ENCODE measurements at places on chromosomes 7 and 10. TPM values are rescaled to one million over a fixed set of nuclear protein-coding genes. Genes with fewer than 3 reads are reported as not detected.

CPED1 gene
- 0.99 TPM for total RNA-seq

DNA sequence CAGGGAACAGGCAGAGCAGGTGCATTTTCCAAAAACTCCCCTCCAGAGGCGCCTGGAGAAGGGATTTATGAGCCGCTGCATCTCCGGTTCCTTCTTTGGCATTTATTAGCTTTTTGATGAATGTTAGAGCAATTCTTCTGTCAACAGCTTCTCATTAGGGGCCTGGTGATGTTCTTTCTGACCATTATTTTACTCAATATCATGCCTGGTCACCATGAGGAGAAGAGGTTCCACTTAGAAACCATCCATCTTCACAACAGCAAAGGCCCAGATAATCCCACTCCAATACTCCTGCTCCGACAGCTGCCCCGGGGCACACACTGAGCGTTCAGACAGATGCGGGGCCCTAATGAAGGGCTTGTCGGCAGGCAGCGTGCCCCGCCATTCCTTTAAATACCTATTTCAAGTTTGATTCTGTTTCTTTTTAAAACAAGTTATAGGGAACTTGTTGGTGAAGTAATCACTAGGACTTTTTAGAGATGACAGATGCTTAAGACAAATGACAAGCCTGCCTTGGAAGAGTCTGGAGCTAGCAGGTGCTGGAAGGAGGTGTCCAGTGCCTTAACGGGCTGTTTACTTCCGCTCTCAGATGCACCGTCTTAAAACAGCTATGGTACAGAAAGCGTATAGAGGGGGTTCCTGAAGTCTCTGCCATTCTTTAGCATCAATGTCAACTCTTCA lies 31.7 kb downstream of the ECHDC3 start:
- no peak for DNase-seq
- H3K27ac ChIP-seq, result no peak overlapping the region
- H3K4me1 ChIP-seq, result no peaks in the 10 kb centered on the region
- H3K27me3 ChIP-seq, result peaks cover 15% of the 10 kb centered on the region

DNA sequence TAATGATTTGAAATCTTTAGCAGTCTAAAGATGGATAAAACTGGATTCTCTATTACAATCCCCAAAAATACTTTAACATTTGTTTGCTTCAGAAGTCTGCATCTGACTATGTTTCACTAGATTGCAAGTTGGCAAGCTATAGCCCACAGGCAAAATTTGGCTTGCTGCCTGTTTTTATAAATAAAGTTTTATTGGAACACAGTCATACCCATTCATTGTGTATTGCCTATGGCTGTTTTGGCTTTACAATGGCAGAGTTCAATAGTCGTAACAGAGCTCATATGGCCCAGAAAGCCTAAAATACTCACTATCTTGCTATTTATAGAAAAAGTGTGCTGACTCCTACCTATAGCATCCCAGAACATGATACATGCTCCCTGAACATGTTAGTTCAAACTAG lies 89.0 kb upstream of the GPR141 start:
- no peak for DNase-seq
- no peak overlapping the region for H3K27ac ChIP-seq
- no peaks in the 10 kb centered on the region for H3K36me3 ChIP-seq
- H3K27me3 ChIP-seq, result peaks cover 30% of the 10 kb centered on the region

GRCh38 chr10:43055991-43056567 lies 20.8 kb upstream of the RET start:
- DNase-seq, result no peak
- no peak overlapping the region for H3K4me3 ChIP-seq
- H3K27me3 ChIP-seq, result peaks cover 44% of the 10 kb centered on the region
- H3K4me1 ChIP-seq, result peaks cover 2% of the 10 kb centered on the region
- no peak overlapping the region for H3K27ac ChIP-seq

DNA sequence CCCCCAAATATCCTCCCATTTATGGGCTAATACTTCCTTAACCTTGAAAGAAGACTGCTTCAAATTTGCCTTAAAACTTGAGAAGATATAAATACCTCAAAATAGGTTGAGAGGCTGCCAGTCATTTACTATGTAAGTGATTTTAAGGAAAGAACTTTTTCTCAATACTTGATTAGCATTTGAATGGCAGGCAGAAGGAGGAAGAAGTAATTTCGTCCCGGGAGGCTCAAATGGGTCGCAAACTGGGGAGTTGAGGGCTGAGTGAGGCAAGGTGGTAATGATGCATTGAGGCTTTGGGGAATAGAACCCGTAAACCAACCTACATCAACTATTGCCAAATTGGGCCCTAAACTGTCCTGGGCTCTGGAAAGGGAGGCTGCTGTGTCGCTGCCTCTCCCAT lies 11.1 kb downstream of the CAMK1D start:
- H3K27me3 ChIP-seq, result no peaks in the 10 kb centered on the region
- H3K27ac ChIP-seq, result no peak overlapping the region
- DNase-seq, result no peak
- H3K4me1 ChIP-seq, result peaks cover 38% of the 10 kb centered on the region

DNA sequence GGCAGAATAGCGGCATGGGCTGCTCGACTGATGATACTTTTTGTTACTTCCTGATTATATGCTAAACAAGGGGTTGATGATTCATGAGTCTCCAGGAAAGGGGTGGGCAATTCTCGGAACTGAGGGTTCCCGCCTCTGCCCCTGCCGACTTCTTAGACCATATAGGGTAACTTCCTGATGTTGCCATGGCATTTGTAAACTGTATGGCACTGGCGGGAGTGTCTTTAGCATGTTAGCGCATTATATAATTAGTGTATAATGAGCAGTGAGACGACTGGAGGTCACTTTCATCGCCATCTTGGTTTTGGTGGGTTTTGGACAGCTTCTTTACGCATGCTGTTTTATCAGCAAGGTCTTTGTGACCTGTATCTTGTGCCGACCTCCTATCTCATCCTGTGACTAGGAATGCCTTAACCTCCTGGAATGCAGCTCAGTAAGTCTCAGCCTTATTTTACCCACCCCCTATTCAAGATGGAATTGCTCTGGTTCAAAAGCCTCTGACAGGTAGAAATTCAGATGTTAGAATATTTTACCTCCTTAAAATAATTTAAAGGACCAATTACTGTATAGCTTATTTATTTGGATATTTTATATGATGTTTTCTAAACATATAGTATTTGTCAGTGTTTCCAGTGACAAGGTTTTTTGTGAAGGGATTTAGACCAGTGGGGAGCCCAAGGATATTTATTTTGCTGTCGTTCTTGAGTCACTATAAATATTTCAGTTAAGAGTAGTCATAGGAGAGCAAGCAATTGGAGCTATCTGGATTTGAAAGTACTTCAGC lies 90.1 kb upstream of the PIK3CG start:
- H3K4me1 ChIP-seq, result peaks cover 2% of the 10 kb centered on the region
- no peak overlapping the region for H3K27ac ChIP-seq
- H3K4me3 ChIP-seq, result no peak overlapping the region
- peaks cover 4% of the 10 kb centered on the region for H3K36me3 ChIP-seq
- peaks cover 10% of the 10 kb centered on the region for H3K27me3 ChIP-seq

Measured in T-helper 17 cell (primary cell).